ENCODE measurements at places on chromosomes 5 and 9. TPM values are rescaled to one million over a fixed set of nuclear protein-coding genes. Genes with fewer than 3 reads are reported as not detected.

Gene GBGT1
- total RNA-seq = 7.2 TPM

Gene IRX1
- not detected for total RNA-seq

Gene OR13C3
- total RNA-seq = not detected

DNA sequence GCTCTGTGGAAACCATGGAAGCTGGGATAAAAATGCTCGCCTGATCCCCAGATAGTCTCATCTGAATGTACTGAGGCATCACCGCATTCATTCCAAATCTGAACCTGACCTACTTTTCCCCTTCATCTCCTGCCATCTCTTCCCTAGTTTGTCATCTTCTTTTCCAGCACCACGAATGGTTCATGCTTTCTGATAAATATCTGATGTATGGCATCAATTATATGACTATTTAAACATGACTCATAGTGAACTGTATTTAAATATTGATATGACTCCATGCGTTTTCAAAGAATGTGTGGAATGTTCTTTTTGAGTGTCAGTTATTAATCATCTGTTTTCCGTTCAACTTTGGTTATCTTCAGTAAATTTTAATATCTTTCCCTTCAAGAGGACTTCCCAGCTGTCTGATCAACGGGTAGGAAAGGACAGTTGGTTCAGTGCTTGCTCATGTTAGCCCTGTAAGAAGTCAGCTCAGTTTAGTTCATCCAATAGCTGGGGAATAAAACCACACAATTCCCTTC is 21.1 kb downstream of the BASP1 start:
- no peak for DNase-seq

- DNase-seq = no peak
Measured at GRCh38 chr9:90029996-90030395, 425.2 kb downstream of the GADD45G start.

- no peak for DNase-seq
Measured at GRCh38 chr9:4829969-4830368, 37.2 kb downstream of the RCL1 start.

- no peak for DNase-seq
Measured at GRCh38 chr5:109529520-109529919, 119.7 kb upstream of the PJA2 start.

- peak; percentile 69 for DNase-seq
Measured at GRCh38 chr5:956941-957747, 51.5 kb upstream of the NKD2 start.

DNA sequence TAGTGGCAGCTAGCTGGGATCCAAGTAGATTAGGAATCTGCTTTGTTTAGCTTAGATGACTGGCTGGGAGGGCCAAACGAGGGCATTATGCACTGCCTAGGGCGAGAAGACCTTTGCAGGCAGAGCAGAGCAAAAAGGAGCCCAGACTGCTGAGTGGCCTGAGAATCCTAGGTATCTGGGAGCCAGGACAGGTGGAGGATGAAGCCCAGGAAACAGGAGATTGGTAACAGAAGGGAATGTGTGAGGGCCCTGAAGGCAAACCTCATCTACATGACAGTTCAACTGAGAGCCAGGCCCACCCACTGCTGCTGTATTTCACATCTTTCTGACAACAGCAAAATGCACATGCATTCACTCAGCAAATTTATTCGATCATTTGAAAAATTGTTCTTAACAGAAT is 192.3 kb downstream of the DTWD2 start:
- no peak for DNase-seq

DNA sequence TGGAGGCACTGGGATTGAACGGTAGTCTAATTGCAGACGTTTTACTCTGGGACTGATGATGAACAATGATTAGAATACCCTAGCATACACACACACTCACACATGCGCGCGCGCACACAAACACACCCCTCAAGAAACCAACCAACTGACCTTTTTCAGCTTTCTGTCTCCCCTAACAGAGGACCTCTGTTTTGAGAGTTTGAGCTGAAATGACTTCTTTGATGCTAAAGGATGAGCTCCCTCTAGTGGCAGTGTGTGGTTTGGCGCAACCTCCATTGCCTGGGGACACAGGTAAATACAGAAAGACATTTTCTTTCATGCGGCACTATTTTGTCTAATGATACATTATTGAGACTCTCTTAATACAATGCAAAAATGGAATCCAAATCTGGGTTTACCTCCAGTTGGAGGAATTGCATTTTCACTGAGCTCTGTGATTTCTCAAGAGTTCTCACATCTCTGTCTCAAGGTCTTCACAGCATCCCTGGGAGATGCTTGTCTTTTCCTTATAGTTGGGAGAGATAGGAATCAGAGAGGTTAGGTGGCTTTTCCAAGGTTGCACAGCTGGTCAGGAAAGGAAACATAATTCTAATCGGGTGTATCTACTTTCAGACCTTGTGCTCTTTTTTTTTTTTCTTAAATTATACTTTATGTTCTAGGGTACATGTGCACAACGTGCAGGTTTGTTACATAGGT is 187.5 kb downstream of the TMEM38B start:
- DNase-seq = no peak

- DNase-seq = no peak
Measured at GRCh38 chr5:55855509-55855908, 4.4 kb downstream of the IL31RA start.

GRCh38 chr9:130661451-130662098 is 2.8 kb upstream of the PRDM12 start:
- no peak for DNase-seq

- no peak for DNase-seq
Measured at GRCh38 chr5:160271396-160271795, 41.0 kb downstream of the CCNJL start.

DNA sequence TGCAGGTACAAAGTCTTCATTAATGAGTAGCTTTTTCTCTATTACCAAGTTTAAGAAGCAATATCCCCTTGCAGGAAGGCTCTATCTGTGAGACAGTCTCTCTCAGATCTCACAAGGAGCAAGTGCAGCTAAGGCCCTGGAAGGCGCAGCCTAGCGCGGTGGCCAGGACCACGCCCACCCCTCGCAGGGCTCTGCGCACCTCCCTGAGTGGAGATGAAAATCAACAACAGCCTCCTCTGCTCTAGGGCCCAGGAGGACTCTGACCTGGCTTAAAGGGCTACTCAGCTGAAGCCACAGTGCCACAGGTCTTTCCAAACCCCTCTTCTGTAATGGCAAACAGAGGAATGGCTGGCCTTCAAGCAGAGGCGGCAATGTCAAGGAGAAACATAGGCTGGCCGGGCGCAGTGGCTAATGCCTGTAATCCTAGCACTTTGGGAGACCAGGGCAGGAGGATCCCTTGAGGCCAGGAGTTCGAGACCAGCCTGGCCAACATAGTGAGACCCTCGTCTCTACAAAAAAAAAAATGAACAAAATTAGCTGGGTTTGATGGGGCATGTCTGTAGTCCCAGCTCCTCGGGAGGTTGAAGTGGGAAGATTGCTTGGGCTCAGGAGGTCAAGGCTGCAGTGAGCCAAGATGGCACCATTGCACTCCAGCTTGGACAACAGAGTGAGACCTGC is 11.9 kb downstream of the SEC16A start:
- DNase-seq = no peak

All from natural killer cell treated with Interleukin-12 subunit alpha and Interleukin-12 subunit beta and Interleukin-15 and Interleukin-18, amount 100 ng/mL, for 72 hours (primary cell).